ENCODE measurements at places on chromosomes 3 and 15. TPM values are rescaled to one million over a fixed set of nuclear protein-coding genes. Genes with fewer than 3 reads are reported as not detected.

Gene COL7A1
- total RNA-seq: 3.0 TPM

- H3K4me1 ChIP-seq: no peaks in the 10 kb centered on the region
- no peak overlapping the region for H3K4me3 ChIP-seq
- DNase-seq: no peak
- no peak overlapping the region for H3K27ac ChIP-seq
Measured at GRCh38 chr3:152241142-152242017, 27.3 kb upstream of the MBNL1 start.

Gene ROBO1
- total RNA-seq: 169 TPM

GRCh38 chr15:67717776-67718175 lies 107.5 kb upstream of the SKOR1 start:
- DNase-seq: no peak
- H3K4me1 ChIP-seq: peaks cover 25% of the 10 kb centered on the region
- no peaks in the 10 kb centered on the region for H3K36me3 ChIP-seq
- H3K27ac ChIP-seq: no peak overlapping the region

- peak overlapping the region; percentile 77 for H3K27ac ChIP-seq
- DNase-seq: peak; percentile 47
- H3K36me3 ChIP-seq: no peaks in the 10 kb centered on the region
- peaks cover 39% of the 10 kb centered on the region for H3K4me1 ChIP-seq
- no peaks in the 10 kb centered on the region for H3K27me3 ChIP-seq
Measured at GRCh38 chr3:106824856-106825255, 552.4 kb upstream of the CCDC54 start.

GRCh38 chr3:98985431-98985830 lies 83.9 kb upstream of the DCBLD2 start:
- no peaks in the 10 kb centered on the region for H3K27me3 ChIP-seq
- H3K4me3 ChIP-seq: no peak overlapping the region
- H3K4me1 ChIP-seq: peaks cover 17% of the 10 kb centered on the region
- no peak overlapping the region for H3K27ac ChIP-seq
- no peaks in the 10 kb centered on the region for H3K36me3 ChIP-seq
- DNase-seq: no peak

Gene HDC
- total RNA-seq: not detected

DNA sequence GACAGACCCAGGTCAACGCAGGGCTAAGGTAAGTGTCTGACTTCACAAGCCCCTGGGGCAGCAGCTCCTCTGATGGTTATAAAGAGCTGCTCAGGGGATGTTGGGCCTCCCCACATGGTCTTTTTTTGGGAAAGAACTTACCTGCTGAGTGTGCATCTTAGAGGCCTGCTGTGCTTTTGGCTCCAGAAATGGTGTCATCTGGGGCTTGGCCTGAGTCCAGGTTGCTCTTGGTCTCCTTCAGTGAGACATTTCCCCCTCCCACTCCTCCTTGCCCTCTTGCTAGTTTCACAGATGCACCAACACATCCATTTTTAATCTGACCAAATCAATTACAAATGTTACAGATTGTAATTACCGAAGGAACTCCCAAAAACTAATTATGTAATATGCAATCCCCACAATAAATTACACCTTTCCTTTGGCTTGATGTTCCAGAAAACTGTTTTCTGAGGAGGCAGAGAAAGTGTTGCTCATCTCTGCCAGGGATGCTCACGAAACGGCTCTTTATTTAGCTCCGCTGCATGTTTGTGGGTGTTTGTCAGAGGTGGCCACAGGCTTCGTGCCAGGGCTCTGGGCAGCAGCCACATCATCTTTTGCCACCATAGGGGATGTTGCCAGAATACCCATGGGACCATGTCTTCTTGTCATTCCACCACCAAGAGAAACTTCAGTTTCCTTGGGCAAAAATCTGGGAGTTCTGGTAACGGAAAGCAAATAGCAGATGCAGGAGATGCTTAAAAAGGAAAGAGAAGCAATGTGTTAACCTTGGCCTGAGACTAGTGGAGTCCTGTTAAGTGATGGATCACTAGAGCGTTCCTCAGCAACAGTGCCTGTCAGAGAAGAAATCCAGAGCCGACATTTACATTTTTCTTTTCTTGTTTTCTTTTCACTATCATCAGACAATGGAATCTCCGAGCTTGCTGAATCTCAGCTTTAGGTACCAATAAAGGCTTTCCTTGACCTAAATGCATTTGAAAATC lies 799.9 kb downstream of the AGBL1 start:
- H3K4me1 ChIP-seq: peaks cover 5% of the 10 kb centered on the region
- H3K27ac ChIP-seq: no peak overlapping the region
- H3K36me3 ChIP-seq: no peaks in the 10 kb centered on the region
- DNase-seq: no peak

DNA sequence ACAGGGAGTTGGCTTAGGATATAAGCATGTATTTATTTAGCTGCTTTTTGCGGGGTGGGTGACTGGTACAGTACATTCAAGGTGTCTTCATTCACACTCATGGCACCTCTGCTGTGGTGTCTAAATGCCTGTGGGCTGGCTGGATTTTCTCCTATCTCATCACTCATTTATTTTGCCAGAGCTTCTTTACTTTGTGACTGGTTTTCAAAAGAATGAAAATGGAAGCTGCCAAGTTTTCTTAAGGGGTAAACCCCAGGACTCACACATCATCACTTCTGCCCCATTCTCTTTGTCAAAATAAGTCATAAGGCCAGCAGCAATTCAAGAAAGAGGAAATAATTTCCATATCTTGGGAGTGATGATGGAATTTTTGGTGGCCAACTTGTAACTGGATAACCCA lies 493.4 kb upstream of the ALCAM start:
- H3K36me3 ChIP-seq: no peaks in the 10 kb centered on the region
- no peaks in the 10 kb centered on the region for H3K4me1 ChIP-seq
- no peaks in the 10 kb centered on the region for H3K27me3 ChIP-seq
- H3K27ac ChIP-seq: no peak overlapping the region

GRCh38 chr3:152452318-152452717 lies 183.6 kb downstream of the MBNL1 start:
- H3K27me3 ChIP-seq: no peaks in the 10 kb centered on the region
- no peak for DNase-seq
- H3K4me1 ChIP-seq: no peaks in the 10 kb centered on the region
- H3K36me3 ChIP-seq: no peaks in the 10 kb centered on the region
- H3K4me3 ChIP-seq: no peak overlapping the region

DNA sequence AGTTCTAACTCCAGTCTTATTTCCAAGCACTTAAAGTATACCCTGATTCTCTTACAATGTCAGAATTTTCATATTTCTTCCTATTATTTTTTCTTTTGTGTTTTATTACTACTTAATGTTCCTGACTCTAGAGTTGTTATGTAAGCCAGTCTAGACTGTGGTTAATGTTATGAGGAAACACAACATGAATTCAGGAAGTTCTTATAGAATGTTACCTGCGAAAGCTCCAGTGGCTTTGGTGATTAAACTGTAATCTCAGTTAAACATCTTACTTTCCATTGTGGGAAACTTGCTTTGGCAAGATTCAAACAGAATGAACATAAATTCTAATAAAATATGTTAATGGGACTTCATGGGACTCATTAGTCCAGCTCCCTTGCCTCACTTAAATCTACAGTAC lies 36.6 kb upstream of the CHL1 start:
- no peaks in the 10 kb centered on the region for H3K4me1 ChIP-seq
- peaks cover 19% of the 10 kb centered on the region for H3K27me3 ChIP-seq
- no peak overlapping the region for H3K4me3 ChIP-seq
- no peak for DNase-seq
- no peaks in the 10 kb centered on the region for H3K36me3 ChIP-seq

GRCh38 chr15:41908736-41909461 lies 15.0 kb upstream of the SPTBN5 start:
- no peak overlapping the region for H3K4me3 ChIP-seq
- H3K4me1 ChIP-seq: no peaks in the 10 kb centered on the region
- no peaks in the 10 kb centered on the region for H3K36me3 ChIP-seq
- no peak for DNase-seq
- H3K27me3 ChIP-seq: no peaks in the 10 kb centered on the region

- H3K4me1 ChIP-seq: no peaks in the 10 kb centered on the region
- no peaks in the 10 kb centered on the region for H3K27me3 ChIP-seq
- H3K36me3 ChIP-seq: no peaks in the 10 kb centered on the region
- no peak overlapping the region for H3K27ac ChIP-seq
- no peak for DNase-seq
Measured at GRCh38 chr3:190502946-190503345, 10.9 kb upstream of the IL1RAP start.

Gene SV2B
- total RNA-seq: 0.02 TPM

DNA sequence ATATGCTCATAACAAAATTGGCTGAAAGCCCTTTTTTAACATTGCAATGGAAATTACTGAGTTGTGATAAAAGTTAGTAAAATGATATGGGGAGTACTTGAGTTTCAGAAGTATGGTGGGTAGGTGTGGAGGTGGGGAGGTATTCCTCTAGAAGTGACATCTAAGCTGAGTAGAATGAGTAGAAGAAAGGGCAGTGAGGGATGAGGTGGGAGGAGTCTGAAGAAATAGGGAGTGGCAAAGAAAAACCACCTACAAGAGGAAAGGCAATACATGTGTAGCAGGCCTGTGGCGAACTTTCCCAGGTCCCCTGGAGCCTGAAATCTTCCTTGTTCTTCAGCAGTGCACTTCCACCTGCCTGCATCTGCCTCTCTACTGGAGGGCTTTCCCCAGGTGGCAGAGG lies 52.8 kb upstream of the DIPK2A start:
- H3K27ac ChIP-seq: no peak overlapping the region
- H3K36me3 ChIP-seq: no peaks in the 10 kb centered on the region
- no peak for DNase-seq
- H3K4me1 ChIP-seq: no peaks in the 10 kb centered on the region
- no peak overlapping the region for H3K4me3 ChIP-seq
- H3K27me3 ChIP-seq: no peaks in the 10 kb centered on the region

DNA sequence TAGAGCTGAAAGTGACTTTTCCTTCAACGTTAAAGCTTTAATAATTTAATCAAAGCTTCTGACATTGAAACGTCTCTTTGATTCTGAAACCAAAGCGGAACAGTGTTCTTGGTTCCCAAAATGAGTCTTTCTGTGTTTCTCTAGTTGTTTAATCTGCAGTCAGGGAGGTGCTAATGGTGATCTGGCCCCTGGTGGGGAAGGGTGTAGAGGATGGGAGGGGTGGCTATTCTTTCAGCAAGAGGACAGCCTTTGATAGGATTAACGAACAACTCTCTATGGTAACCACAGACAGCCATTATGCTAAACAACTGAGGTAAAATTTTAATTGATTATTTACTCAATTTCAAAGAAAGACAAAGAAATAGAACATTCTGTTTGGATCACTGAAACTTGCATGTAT lies 79.9 kb upstream of the CADPS start:
- H3K27me3 ChIP-seq: no peaks in the 10 kb centered on the region
- H3K36me3 ChIP-seq: no peaks in the 10 kb centered on the region
- no peak overlapping the region for H3K27ac ChIP-seq
- peak overlapping the region; percentile 22 for H3K4me3 ChIP-seq
- DNase-seq: peak; percentile 74

DNA sequence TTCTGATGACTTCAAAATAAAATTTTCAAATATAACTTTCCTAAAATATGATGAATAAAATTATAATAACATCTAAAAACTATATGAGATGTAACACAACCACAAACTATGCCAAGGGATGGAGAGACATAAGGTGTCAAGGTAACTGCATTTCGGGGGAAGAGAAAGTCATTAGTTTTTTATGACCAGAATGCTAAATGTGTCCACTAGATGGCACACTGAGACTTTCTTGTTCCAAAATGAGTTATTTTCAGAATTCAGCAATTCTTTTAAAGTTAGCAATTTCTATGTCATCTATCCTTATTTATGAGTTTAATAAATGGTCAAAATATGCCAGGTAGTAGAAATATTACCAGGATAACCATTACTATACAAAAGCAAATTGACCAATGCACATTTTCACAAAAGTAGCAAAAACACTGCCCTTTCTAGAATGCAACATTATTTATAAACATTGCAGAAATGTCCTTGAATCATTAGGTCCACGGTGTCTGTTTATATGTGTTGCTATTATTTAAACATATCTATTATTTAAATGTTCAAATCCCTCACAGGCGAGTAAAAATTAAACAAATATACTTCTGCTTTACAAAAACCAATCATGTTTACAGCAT lies 374.2 kb downstream of the PLCL2 start:
- DNase-seq: peak; percentile 55
- H3K36me3 ChIP-seq: no peaks in the 10 kb centered on the region
- no peaks in the 10 kb centered on the region for H3K27me3 ChIP-seq
